ENCODE measurements at places on chromosomes 1 and 21.

- DNase-seq, result no peak
These were observed 27.0 kb downstream of the PAX7 start for GRCh38 chr1:18657506-18658201.

DNA sequence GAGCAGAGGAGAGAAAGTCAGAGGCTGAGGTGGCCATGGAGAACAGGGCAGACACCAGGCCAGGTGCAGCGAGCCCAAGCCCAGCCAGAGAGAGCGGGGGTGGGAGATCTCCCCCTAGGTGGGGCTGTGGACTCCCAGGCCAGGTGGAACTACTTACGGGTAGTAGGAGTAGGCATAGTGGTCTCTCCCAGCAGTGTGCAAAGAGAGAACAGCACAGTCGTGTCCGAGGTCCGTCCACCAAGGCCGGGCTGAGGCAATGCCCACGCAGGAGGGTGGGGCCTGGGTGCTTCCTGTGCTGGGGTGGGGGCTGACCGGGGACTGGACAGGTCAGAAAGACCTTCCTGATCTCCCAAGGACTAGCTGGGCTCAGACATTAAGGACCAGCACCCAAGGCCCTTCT lies 263.7 kb downstream of the PTPRU start:
- DNase-seq, result no peak

DNA sequence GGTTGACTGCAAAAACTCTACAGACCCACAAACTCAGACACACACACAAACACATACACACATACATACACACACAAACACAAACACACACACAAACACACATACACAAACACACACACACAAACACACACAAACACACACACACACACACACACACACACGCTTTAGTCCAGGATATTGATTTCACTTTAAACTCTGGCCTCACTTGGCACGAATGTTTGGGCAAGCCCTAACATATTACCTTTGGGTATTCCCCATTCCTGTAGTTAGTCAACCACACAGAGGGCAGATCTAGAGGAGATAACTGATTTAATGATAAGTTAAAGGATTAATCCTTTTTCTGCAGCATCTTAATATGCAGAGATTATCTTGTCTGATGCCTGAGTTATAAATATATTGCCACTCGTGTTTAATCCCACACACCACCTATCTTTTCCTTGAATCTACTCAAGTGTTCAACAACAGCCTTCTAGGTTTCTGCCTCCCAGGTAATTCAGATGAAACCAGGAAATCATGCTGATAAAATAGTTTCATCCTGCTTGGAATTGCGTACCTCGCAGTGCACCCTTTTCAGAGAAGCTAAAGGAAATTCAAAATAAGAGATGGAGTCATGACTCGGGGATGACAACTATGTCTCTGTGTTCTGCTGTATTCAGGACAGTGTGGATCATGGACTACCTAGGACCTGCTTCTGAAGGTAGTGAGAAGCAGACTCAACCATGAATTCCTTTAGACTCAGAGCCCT lies 14.5 kb upstream of the RUNX1 start:
- DNase-seq, result no peak

DNA sequence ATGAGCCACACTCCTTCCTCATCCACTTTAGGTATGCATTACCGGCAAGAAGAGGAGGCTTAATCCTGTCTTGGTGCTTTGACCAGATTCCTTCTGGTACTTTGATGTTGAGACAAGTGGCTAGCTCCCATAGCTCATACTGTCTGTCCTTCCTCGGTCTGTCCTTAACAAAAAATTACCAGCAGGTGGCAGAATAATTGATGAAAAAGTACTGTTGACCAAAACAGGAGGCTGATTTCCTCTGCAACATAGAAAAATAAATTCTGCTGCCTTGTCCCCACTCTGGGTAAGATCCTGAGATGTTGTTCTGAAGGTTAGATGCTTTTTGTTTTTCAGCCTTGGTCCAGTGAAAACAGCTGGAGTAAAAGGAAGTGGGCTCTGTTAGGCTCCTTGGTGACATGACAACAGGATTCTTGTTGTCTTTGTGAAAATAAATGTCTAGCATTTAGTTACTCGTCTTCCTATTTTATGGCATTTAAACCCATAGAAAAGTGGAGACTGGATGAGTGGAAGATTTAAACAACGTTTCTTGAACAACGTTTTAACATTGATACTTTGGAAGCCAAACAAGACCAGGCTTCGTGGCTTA lies 11.2 kb upstream of the HJV start:
- no peak for DNase-seq

DNA sequence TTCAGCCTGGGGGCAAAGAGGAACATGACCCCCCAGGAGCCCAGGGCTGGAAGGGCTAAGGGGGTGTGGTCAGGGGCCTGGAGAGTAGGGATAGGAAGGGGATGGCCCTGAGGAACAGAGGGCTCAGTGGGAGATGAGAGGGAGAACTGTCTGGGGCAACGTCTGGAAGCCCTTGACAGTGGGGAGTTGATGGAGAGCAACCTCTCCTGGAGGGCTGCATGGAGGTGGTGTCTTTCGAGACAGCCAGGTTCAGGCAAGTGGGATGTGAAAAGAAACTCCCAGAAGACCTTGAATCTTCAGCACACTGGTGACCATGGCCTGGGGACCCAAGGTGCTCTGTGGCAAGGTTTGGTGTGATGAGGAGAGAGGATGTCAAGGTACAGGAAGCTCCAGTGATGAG lies 54.2 kb upstream of the RUNX3 start:
- DNase-seq, result no peak

DNA sequence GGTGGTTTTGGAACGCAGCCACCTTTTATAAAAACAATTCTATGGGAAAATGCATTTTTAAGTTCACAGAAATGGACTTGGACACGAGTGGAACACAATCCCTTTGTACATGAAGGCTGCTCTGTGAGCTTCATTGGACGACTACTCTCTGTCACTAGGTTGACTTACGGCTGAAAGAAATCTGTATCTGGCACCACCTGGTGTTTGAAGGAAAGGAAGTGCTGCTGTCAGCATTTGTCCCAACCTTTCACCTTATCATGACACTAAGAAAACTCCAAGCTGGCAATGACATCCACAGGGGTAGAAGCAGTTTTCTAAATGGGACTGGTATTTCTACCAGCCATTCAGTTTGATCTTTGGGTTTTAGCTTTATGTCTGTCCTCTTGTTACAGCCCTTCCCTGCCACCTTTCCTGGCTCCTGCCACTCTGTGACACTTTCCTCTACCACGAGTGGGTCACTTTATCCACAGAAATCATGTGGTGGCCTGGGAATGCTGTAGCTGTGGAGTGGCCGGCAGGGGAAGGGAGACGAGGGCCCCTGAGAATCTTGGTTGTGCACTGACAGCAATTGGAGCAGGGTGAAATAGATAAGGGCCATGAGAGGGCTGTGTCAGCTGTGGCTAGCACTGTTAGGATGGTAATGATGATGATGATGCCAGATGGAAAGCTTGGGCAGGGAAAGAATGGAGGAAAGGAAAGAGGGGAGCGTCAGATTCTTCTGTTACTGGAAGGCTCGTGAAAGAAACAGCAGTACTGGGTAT lies 85.2 kb downstream of the TBX19 start:
- no peak for DNase-seq

DNA sequence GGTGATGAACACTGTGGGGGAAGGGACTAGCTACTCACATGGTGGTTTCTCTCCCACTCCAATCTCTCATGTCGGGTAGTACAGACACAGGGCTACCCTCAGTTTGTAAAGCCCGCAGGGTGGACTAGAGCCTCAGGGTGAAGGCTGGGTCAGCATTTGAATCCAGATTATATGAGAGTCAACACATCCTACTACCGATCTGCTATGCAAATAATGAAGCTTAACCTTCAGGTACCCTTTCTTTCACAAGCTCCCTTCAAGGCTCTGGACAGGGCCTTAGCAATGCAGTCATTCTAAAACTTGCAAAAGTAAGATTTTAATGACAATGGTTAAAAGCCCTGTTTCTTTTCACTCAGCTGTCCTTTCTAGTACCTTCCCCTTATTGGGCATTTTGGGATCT lies 5.5 kb upstream of the ZBED6 start:
- DNase-seq, result no peak

DNA sequence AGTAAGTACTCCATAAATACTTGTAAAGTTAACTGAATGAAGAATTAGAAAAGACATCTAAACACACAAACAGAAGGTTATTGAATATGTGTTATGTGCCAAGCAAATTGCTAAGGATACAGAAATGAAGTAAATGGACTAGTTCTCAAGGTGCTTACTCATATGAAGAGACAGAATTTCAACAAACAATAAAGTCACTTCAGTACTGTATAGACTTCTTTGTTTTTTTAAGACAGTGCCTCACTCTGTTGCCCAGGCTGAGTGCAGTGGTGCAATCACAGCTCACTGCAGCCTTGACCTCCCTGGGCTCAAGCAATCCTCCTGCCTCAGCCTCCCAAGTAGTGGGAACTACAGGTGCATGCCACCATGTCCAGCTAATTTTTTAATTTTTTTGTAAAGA lies 57.3 kb downstream of the SERBP1 start:
- no peak for DNase-seq

GRCh38 chr1:14817223-14818170 lies 219.0 kb downstream of the KAZN start:
- DNase-seq, result no peak

DNA sequence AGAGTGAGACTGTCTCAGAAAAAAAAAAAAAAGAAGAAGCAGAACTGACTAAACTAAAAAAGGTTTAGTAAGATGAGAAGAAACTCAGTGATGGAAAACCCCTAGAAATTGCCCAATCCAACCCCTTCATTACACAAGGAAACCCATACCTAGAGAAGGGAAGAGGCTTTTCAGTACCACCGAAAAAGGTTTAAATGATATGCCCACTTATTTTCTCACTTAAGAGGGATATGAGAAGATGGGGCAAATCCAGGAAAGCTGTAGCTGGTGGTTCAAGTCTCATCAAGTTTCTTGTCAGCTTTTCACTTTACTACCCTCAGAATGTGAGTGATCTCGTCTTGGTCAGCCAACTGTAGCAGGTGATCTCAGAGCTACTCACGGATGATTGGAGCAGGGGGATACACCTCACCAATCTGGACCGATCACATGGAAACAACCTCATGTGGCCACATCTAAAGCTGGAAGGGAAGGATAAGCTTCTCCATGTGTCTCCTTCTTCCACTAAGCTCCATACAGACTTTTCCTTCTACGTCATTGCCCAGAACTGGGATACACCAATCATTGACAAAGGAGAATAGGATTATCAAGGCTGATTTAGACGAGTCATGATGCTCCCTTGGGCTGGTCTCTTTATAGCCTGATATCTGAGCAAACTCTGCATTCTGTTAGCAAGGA lies 126.7 kb upstream of the POU3F1 start:
- DNase-seq, result no peak

GRCh38 chr1:159010391-159010790 lies 684 bp downstream of the IFI16 start:
- no peak for DNase-seq

DNA sequence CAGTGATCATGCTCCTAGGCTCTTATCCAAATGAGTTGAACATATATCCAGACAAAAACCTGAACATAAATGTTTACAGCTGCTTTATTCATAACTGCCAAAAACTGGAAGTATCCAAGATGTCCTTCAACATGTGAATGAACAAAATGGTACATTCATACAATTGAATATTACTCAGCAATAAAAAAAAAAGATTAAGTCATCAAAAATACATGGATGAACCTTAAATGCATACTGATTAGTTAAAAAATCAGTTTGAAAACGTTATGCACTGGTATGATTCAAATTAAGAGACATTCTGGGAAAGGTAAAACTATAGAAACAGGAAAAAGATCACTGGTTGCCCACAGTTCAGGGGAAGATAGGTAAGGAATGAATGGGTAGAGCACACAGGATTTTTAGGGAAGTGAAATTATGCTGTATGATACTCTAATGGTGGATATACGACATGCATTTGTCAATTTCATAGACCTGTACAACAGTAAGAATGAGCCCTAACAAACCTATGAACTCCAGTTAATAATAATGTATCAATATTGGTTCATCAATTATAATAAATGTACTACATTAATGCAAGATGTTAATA lies 3.1 kb downstream of the LRRC40 start:
- DNase-seq, result no peak

DNA sequence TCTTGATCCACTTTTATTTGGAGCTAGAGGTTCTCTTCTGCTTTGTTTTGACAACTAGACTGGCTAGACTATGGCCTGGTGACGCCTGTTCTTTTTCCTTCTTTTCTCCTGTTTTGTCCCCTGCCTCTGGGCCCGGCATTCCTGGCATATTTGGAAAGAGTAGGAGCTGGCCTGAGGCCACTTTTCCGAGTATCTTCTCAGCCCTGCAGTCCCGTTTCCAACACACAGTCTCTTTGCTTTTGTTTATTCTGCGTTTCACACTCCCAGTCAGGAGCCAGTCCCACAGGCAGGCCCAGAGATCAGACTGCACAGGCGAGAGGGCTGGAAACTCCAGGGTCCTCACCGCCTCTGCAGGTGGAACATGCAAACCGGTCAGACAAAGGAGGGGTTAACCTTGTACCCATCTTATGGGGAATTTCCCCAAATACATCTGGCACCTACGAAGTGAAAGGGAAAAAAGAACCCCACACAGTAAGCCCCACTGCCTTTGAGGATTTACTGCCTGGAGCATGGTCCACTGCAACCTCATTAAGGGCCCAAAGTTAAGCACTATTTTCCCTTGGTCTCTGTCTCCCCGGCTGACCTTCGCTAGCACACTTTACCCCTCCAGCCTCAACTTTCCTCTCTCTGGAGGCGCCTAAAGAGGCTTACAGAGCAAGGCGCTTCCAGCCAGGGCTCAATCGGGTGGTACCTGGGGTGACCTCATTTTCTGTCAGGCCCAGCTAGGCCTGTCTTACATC lies 141.1 kb downstream of the TOMM20 start:
- no peak for DNase-seq

DNA sequence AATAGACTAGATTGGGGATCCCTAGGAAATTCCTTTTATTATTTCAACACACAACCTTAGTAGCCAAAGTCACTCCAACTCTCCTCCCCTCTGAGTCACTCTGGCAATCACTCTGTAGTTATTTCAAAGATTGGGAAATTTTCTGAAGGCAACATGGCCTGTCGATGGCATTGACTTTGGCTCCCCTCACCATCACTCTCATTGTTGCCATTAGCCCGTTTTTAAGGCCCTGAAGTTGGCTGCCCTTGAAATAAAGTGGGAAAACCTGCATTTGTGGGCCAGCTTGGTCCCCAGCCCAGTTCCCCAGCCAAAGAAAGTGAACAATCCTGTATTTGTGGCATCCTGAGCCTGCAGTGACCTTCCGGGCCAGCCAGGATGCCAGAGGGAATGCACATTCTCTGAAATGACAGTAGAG lies 52.5 kb downstream of the CDC7 start:
- no peak for DNase-seq

DNA sequence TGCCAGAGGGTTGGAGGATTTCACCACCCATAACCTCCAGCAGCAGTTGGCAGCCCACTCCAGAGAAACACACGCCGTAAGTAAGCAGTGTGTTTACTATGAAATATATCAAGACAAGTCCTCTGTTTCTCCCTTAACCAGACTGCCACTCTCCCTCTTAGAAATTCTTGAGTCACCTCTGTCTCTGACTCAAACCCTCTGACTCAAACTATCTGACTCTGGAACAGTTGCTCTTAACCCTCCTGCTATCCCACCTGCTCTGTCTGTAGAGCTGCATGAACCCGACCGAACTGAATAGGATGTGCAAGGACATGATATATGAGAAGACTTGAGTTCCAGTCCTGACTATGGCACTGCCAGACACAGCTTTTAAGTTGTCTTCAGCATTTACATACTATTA lies 14.1 kb downstream of the INPP5B start:
- no peak for DNase-seq
